ENCODE measurements at places on chromosomes 4 and X.

- DNase-seq, result no peak
These were observed 352.3 kb downstream of the GRXCR1 start for GRCh38 chr4:43244688-43245382.

DNA sequence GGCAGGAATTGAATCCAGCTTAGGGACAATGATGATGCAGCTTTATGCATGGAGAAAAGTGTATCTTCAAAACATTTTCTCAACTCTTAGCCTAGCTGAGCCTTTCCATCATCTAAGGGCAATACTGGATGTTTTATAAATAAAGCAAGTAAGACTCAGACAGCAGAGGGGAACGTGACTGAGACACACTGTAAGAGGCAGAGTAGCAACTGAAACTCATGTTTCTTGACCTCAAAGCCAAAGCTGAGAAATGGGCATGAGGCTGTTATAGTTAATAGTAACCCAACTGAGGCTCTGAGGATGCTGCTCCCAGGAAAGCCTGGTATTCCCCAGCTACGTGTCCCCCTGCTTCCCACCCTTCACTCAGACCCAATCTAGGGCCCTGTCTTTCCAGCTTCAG is 44.6 kb downstream of the ARHGEF9 start:
- no peak for DNase-seq

- peak; percentile 85 for DNase-seq
These were observed 59.3 kb downstream of the MAML3 start for GRCh38 chr4:140094438-140095420.

DNA sequence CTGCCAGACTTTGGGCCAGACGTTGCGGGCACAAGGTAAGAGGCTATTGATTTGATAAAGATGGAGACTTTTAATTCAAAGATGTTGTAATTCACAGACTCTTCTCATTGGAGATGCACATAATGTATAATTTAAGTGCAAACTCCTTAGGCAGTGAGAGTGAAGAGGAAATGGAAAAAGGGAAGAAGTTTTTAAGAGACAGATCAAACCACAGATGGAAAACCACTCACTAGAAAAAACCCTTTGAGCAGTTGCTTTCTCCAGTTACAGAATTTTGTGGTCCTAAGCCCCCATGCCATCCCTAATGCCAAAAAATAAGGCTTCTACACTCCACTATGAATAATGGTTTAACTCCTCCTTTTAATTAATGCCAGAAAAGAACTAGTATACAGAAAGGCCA is 977.1 kb upstream of the PRKX start:
- DNase-seq, result no peak

DNA sequence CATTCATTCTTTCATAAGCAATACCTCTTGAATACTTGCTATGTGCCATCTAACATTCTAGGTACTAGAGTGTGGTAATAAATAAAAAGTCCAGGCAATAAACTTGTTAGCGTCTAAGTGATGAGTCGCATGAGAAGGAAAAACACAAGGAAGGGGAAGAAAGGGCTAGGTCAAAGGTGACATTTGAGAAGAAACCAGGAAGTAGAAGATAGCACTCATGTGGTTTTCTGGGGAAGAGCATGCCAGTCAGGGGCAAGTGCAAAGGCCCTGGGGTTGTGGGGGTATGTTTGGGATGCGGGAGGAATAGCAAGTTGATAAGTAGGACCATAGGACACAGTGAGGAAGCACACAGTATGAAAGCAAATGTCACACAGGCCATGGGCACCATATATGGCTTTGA is 157.0 kb downstream of the TSPAN5 start:
- no peak for DNase-seq

DNA sequence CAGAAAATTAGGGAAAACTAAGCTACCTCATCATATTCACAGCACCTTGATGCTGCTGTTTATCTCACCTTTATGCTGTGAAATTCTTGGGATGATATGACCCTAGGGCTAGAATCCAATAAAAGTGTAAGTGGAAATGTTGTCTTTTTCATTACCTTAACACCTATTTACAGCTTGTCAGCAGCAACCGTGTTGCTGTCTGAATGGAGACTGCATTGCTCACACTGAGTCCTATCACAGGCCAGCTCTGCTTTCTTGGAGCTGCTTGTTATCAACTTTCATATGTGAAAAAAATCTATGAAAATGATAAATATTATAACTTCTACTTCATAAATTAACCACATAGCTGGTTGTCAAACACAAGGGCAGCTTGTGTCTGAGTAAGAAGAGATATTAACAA is 789.5 kb downstream of the TECRL start:
- DNase-seq, result no peak

GRCh38 chr4:187606581-187606980 is 389.0 kb upstream of the ZFP42 start:
- DNase-seq, result no peak

GRCh38 chr4:149108626-149109025 is 666.4 kb upstream of the NR3C2 start:
- DNase-seq, result no peak

DNA sequence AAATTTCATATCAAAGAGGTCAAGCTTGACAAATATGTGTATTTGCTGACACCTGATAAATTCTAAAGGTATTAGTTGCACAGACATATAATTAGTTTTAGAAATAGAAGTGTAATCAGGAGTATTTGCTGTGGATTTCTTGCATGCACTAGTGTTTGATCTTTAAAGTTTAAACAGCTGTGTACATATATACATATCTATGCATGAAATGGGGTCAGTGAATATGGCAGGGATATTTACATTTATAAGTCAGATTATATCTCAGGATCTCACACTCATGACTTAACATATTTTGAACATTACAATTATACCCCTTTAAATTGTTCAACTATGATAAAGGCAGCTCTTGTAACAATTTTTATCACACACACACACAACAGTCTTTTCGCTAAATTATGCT is 547.4 kb upstream of the ACTRT1 start:
- DNase-seq, result no peak

DNA sequence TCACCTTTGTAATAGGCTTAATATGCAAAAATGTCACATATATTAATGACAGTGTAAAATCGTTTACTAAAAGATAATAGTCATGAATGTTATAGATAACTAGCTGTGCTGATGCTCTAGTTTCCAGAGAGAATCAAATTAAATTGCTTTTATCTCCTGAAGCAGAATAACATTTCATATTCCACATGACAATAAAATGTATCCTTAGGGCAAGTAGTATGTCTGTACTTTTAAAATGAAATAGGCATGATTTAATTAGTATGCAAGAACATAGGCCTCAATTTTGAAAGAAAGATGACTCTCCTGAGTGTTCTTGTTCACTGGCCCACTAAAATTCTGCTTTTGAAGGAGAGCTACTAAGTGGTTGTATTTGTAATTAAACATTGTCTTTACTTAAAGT is 1027.0 kb downstream of the ARAP2 start:
- DNase-seq, result no peak

DNA sequence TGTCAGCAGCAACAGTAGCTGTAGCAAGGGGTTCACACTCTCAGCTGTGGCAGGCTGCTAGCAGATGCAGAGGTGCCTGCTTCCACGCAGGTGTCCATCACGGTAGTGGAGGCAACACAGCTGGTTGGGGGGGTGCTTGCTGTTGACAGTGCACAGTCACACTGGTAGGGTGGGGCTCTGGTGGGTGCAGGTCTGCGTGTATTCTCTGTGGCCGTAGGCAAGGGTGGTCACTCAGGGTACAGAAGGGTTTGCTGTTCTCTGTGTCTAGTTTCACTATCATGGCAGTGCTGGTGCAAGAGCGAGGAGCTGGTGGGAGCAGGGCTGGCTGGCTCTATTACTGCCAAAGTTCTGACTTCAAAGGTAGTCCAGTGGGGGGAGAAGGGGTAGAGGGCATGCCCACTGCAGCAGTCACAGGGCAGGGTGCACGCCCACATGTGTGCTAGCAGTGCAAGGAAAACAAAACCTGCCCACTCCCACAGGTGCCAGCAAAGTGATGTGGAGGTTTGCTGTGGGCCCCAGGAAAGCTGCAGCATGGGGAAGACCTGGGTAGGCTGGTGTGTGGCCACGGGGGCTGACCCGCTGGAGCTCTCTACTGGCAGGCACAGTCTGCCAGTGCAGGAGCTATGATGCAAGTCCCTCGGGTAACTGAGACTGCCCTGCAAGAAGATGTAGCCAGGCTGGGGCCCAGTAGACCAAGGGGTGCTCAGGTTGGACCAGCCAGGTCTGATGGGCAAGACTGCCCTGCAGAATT is 21.6 kb upstream of the WDR17 start:
- no peak for DNase-seq

DNA sequence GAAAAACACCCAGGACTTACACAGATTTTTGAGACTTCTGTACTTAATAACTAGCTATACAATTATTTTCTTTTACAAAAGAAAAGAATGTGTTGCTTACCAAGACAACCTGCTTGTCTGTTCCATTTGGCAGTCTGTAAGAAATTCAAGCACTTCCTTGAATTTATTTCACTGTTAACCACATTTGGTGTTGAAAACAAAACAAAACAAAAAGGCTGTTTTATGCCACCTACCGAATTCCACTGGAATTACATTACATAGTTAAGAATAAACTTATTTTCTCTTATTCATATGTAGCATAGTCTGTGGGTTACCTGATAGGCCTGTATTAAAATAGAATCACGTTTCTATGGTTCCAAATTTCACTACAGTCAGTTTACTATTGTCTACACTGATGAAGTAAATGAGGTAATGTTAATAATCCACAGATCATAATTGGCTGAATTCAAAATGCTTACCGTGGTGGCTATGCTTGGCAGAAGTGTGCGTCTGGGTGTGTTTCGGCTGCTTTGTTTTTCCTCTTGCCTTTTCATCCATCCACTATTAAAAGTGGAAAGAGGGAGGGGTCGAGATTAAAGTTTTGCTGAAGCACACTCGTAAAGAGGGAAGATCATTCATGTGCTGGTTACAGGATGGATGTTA is at the start of gene TLR1:
TLR1 (minus strand) TSS at position 138 of the 642 bp plus-strand sequence. CDS start 5,960 bp downstream, outside the sequence.
- no peak for DNase-seq

DNA sequence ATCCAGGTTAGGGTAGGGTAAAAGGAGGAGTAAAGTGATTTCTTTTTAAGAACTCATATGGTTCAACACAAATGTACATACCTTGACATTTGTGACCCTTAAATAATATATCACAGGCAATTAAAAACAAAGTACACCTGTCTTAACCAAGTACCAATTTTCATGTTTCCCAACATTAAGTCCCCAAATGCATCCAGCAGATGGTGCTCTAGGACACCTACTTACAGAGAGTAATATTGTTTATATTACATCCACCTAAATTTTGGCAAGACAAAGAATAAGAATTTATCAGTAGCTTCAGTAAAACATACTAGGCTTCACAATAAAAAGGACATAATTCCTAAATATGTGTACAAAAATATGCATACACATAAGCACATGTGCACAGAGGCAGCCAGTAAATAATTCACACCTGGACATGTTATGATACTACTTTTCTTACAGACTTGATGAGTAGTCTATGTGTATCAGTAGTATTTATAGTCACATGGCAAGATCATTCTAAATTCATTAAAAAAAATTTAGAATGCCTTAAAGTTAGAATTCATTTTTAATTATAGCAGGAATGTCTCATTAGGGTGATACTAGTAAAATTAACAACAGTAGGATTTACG is 219.7 kb downstream of the DCLK2 start:
- no peak for DNase-seq

- no peak for DNase-seq
These were observed 161.3 kb upstream of the PSAPL1 start for GRCh38 chr4:7595934-7596461.

DNA sequence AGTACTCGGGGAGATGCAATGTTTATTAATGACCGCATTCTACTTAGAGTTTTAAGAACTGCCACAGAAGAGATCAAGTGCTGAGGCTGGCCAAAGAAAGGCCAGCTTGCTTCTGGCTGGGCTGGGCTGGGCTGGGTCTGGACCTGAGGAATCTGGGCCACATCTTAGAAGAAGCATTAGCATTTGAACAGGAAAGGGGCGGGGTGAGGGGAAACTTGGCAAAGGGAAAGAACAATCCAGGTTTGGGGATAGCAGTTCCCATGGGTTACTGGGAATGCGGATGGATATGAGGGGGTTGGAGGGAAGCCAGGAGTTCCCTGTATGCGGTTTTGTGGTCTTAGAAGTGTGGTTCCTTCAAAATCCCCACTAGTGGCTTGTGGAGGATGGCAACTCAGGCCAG is 83.3 kb downstream of the CLDN34 start:
- DNase-seq, result no peak

GRCh38 chr4:7598939-7599790 is 164.4 kb upstream of the PSAPL1 start:
- DNase-seq, result no peak

DNA sequence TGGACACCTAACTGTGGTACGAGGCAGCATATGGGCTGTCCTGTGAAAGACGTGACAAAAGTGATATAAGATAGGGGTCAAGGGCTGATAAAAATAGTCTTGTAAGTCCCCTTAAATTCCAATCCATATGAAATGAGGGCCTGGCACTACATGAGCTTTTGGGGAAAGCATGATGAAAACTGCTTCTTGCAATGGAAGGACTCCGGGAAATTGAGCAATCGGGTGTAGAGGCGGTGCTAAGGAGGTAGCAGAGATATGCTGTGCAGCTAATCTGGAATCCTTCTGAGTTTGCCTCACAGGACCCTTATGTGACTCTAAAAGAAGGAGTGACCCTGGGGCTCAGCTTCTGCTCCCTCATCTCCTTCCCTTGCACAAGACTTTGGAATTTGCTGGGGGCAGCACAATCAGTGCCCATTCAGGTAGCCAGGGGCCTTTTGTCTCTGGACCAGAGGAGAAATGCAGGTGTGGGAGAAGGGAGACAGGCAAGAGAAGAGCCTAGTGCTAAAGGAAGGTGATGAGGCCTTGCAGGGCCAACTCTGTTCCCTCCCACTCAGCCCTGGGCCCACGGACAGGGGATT is 12.8 kb downstream of the CLDN2 start:
- no peak for DNase-seq

GRCh38 chrX:134891652-134892051 is 99.1 kb upstream of the SMIM10 start:
- DNase-seq, result no peak

GRCh38 chr4:5747738-5748375 is 36.9 kb downstream of the EVC start:
- no peak for DNase-seq

- DNase-seq, result no peak
These were observed 152.0 kb upstream of the EDNRA start for GRCh38 chr4:147328756-147329446.

DNA sequence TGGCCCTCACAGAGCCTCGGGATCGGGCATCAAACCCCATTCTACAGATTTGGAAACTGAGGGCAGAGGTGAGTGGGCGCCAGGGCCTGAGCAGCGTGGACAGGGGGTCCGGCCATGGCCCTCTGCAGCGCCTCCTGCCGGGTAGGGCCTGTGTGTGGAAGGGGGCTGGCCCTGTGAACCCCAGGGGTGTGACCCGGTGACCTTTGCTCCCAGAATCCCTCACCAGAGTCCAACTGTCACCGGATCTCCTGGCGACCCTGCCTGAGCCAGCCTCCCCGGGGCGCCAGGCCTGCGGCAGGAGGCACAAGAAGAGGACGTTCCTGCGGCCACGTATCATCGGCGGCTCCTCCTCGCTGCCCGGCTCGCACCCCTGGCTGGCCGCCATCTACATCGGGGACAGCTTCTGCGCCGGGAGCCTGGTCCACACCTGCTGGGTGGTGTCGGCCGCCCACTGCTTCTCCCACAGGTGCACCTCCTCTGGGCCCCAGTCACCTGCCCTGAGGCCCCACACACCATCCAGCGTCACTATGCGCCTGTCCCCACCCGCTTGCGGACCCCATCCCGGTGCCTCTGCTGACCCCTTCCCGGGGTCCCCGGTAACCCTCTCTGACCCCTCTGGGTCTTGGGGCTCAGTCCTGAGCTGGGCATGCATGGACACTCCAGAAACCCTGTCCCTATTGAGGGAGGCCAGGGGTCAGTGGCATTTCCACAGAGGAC is 4.2 kb downstream of the HGFAC start:
- no peak for DNase-seq
